ENCODE measurements at places on chromosomes 2 and 18. TPM values are rescaled to one million over a fixed set of nuclear protein-coding genes. Genes with fewer than 3 reads are reported as not detected.

Gene TM4SF20
- polyA plus RNA-seq = 0.06 TPM

- DNase-seq = no peak
Measured at GRCh38 chr2:16862471-16862870, 196.8 kb upstream of the CYRIA start.

GRCh38 chr18:45761512-45762114, 37.6 kb downstream of the SLC14A1 start:
- DNase-seq = no peak

DNA sequence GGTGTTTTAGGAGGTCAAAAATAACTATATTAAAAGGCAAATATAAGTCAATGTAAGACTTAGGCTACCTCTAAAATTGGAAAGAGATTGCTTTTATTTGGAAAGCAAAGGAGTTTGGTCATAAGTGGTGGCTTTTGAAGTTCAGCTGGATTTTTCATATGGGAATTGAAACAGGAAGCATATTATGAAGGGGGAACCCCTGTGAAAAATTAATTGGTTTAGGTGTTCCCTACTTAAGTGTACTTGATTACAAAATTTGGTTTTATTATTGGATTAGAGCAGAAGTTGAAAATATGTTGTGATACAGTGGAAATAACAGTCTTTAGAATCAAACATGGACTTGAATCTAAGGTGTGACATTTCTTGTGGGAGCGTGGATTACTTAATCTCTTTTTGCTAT, 121.4 kb upstream of the TTC27 start:
- no peak for DNase-seq

DNA sequence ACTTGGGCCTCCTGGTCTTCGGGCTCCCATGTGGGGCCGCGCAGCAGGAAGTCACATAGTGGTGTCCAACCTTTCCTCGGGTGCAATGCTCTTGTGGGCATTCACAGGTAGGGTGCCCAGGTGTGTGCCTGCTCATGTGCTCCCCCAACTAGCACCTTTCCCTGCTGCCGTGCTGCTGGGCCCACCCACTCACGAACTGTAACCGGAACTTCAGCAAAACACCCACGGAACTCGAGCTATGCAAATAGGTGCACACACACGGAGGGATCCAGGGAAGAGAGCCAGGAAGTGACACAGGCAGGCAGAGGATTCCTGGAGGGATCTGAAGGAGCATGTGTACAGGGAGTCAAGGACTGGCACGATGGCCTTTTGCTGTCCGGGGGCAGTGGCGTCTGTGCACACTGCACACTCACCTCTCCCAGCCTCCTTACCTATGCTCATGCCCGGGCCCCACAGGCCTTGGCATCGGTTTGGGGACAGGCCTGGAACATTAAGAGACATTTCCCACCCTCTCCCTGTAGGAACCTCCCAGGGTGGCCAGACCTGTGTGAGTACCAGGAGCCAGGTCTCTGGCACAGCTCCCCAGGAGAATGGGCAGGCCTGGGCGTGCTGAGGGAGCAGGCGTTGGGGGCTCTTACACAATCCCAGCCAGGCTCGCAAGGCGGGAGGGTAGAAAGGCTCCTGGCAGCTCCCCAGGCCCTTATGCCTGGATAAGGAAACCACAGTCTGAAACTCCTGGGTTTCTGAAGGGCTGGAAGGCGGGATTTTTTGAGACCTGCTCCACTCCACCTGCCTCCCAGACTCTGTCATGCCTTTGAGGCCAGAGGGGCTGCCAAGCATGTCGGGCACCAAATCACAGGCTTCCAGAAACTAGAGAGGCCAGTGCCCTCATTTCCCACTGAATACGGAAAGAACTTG, 6.6 kb upstream of the PTMA start:
- no peak for DNase-seq

DNA sequence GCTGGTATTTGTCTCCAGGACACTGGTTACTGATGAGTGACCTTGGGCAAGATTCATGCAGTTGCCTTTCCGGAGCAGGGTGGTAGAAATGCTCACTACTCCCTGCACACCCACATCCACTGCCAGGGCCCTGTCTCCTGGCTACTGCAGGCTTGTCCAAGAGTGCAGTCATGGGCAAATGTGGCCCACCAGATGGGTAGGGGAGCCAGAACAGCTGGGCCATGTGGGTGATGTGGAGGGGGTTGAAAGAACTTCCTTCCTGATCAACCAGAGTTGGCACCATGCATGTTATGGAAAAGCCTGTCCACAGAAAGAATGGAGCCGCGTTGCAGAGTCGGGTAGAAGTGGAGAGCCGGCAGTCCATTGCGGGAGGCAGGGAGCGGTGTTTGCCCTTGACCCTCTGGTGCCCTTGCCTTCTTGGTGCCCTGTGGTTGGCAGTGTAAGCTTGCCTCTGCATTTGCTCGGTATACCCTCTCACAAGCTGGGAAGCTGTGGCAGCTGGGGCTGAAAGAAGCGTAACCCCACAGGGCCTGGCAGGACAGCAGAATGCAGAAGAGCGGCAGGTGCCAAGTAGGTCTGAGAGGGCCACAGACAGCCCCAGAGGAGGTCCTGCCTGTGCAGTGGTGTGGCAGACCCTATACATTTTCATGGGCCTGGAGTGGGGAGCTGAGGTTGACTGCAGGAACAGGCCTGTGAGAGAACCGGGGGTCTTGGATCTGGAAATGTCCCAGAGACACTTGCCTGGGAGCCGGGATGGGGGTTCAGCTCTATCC, 253.2 kb downstream of the TFCP2L1 start:
- DNase-seq = no peak

DNA sequence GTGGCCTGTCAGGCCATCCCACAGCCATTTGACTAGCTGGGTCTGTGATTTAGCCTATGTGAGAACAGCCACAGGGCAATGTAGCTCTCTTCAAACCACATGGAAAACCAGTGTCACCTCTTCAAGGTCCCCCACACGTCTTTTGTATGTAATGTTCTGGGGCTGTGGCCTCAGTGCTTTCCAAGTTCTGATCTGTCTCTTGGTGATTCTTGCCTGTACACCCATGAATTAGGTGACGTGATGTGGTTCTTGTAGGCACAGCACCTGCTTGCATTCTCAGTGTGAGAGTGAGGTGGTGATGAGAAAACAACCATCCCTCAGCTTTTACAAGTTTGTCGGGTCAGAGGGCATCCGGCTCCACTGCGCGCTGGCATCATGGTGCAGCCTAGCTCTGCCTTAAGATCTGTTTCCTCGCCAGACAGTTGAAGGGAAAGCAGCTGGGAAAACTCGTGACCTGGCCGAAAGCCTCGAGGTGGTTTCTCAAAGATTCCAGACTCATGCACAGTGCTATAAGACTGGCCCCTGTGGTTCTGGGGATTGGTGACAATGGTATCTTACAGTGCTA, 125.8 kb downstream of the TANC1 start:
- DNase-seq = no peak

Gene DLGAP1
- 4.1 TPM for polyA plus RNA-seq

Gene ANKRD30B
- 0.14 TPM for polyA plus RNA-seq

DNA sequence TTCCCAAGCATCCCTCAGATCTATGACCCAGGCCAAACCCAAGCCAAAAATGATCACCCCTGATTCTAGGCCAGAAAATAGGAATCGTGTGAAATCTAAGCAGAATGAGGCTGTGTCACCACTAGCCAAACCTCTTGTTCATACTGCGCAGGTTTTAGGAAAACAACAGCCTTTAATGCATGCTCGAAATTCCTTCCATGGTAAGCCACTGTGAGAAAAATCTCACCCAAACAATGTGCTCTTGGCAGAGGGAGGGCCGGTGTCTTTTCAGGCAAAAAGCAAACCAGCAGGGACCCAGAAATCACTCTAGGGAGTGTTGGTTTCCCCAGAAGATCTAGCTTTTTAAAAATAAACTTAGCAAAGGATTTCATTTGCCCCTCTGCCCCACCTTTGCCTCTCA, 71.2 kb upstream of the FOSL2 start:
- no peak for DNase-seq

Gene CHCHD5
- polyA plus RNA-seq = 23.0 TPM

- no peak for DNase-seq
Measured at GRCh38 chr2:46458763-46459500, 20.4 kb upstream of the TMEM247 start.

GRCh38 chr2:151289972-151290866, 751 bp upstream of the NMI start:
- DNase-seq = peak; percentile 44

DNA sequence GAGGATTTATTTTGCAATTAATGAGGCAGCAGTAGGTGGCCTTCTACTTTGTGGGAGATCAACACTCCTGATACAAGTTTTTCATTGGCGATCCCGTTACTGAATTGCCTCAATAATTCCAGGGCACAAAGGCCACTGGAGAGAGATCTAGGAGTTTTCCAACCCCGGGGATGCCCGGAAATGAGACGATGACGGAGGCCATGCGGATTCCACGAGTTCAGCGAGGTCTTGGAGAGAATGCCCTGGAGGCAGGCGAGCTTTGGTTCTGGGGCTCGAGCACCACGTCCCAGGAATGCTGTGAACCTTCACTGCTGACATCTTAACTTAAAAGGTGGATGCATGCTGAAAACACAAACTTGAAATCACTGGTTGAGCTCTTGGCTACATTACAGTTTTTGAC, 74.2 kb downstream of the LDLRAD4 start:
- no peak for DNase-seq

Gene FBXO41
- 1.7 TPM for polyA plus RNA-seq

GRCh38 chr2:27070653-27071276, 689 bp downstream of the OST4 start:
- no peak for DNase-seq

Gene MARCHF4
- 0.17 TPM for polyA plus RNA-seq

Gene AQP12B
- polyA plus RNA-seq = 2.8 TPM

DNA sequence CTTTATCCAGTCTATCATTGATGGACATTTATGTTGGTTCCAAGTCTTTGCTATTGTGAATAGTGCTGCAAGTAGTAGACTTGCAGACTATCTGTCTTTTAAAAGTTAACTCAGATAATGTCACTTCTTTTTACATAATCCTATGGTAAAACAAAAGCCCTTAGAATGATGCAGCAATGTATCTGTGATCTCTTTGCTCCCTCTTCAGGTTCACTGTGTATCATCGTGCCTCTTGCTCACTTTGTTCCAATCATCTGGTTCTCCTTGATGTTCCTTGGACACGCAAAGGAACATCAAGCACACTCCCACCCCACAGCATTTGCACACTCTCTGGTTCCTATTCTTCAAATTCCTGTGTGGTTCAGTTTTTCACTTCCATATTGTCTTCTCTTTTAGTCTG, 472.5 kb upstream of the ZNF804A start:
- no peak for DNase-seq

Gene MAPK4
- 10.2 TPM for polyA plus RNA-seq

DNA sequence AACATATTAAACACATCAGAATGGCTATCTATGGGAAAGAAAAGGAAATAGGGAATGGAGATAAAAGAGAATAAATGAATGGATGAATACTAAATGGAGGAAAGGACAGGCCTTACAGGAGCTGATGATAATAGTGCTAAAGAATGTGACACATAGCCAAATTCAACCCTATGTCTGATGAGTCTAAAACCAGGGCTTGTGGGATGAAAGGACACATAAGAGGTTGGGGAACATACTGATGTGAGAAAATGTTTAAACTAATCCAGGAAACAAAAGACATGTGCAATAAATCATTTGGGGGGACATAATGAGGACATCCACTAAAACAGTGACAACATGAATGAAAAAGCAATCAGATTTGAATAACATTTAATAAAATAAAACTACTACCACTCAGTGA, 120.0 kb downstream of the DYM start:
- no peak for DNase-seq

- no peak for DNase-seq
Measured at GRCh38 chr2:43701111-43701510, 24.9 kb upstream of the C1GALT1C1L start.

Gene RFX8
- polyA plus RNA-seq = 0.27 TPM

Gene CLEC4F
- 0.08 TPM for polyA plus RNA-seq

DNA sequence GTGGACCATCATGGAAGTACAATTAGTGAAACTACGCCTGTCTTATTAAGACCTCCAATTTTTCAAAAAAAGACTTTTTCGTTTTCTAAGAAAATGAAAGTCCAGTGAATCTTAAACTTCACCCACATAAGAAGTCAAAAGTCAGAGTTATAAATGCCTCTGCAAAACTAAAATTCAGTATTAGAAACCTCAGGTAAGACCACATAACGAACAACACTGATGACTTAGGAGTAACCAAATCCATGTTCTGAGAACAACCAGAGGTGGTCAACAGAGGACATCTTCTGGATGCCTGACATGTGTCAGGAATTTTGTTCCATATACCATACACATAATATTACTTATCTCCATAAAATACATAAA, 62.4 kb downstream of the RPL31 start:
- DNase-seq = no peak

- DNase-seq = no peak
Measured at GRCh38 chr18:22560275-22560610, 142.5 kb upstream of the CTAGE1 start.

GRCh38 chr18:55587418-55588110, 428 bp downstream of the TCF4 start:
- DNase-seq = no peak

- no peak for DNase-seq
Measured at GRCh38 chr2:222332116-222332515, 33.3 kb upstream of the PAX3 start.

GRCh38 chr2:193668557-193669323, 1474.0 kb upstream of the TMEFF2 start:
- no peak for DNase-seq

Gene CRACDL
- polyA plus RNA-seq = 3.3 TPM

- DNase-seq = no peak
Measured at GRCh38 chr2:149160701-149161217, 122.3 kb downstream of the LYPD6B start.

- DNase-seq = no peak
Measured at GRCh38 chr18:11327391-11328009, 178.1 kb upstream of the PIEZO2 start.

- DNase-seq = no peak
Measured at GRCh38 chr2:196233805-196234475, 62.6 kb upstream of the STK17B start.

- no peak for DNase-seq
Measured at GRCh38 chr2:26245810-26246209, 1.1 kb downstream of the HADHB start.

- DNase-seq = no peak
Measured at GRCh38 chr18:56176751-56177150, 461.6 kb downstream of the TXNL1 start.

DNA sequence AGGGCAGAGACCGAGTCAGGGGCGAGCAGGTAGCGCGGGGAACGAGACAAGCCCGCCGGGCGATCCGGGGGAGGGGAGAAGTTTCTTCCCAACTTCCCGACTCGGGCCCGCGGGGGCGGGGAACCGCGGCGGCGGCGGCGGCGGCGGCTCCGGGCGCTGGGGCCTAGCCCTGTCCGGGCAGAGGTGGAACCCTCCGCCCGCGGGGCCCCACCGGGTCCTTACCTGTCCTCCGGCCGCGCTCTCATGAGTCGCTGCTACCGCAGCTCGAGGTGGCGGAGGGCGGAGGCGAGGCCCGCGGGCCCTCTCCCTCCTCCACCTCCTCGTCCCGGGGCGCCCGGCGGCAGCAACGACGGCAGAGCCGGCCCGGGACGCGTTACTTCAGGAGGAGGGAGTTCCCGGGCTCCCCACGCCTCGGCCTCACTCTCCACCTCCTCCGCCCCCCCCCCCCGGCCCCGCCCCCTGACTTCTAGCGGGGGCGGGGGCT, at the start of gene YES1:
TSS of gene YES1 (minus strand) at position 351 of the 484 bp plus-strand sequence. CDS start 55,415 bp downstream, outside the sequence.
- no peak for DNase-seq

All from left renal cortex interstitium (tissue), 4 donors.